ENCODE measurements at places on chromosomes 2 and 18.

GRCh38 chr2:28038722-28039121 is 148.2 kb downstream of the BABAM2 start:
- DNase-seq, result no peak

GRCh38 chr2:226669905-226670304 is 129.7 kb downstream of the IRS1 start:
- no peak for DNase-seq

DNA sequence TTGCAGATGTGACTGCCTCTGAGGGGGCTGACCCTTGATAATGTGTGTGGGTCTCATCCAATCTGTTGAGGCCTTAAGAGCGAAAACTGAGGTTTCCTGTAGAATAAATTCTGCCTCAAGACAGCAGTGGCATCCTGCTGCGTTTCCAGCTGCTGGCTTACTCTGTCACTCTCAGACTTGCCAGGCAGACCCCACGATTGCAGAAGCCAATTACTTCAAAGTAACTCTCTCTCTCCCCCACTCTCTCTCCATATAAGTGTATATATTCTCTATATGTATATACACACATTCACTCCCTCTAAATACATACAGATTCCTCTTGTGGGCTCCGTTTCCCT is 152.5 kb upstream of the ALKAL2 start:
- no peak for DNase-seq

GRCh38 chr2:147499785-147500184 is 345.0 kb upstream of the ACVR2A start:
- DNase-seq, result no peak

GRCh38 chr2:51401546-51401945 is 369.6 kb upstream of the NRXN1 start:
- no peak for DNase-seq
